ENCODE measurements at places on chromosomes 6 and 20.

DNA sequence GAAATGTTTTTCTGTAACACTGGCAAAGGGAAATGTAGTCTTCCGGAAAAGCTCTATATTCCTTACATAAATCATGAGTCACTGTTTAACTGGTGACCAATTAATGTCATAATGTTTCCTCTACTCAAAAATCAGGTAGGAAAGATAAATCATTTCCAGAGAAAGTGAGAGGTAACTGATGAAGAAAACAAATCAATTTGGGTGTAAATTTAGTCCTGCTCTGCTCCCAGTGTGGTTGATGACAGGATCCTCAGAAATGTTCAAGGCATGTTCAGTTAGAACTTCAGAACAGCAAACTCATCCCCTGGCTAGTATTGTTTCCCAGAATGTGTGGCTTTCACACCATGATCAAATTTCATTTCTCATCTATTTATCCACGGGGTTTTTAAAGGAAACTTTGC lies 38.8 kb upstream of the SPACA1 start:
- DNase-seq = no peak

DNA sequence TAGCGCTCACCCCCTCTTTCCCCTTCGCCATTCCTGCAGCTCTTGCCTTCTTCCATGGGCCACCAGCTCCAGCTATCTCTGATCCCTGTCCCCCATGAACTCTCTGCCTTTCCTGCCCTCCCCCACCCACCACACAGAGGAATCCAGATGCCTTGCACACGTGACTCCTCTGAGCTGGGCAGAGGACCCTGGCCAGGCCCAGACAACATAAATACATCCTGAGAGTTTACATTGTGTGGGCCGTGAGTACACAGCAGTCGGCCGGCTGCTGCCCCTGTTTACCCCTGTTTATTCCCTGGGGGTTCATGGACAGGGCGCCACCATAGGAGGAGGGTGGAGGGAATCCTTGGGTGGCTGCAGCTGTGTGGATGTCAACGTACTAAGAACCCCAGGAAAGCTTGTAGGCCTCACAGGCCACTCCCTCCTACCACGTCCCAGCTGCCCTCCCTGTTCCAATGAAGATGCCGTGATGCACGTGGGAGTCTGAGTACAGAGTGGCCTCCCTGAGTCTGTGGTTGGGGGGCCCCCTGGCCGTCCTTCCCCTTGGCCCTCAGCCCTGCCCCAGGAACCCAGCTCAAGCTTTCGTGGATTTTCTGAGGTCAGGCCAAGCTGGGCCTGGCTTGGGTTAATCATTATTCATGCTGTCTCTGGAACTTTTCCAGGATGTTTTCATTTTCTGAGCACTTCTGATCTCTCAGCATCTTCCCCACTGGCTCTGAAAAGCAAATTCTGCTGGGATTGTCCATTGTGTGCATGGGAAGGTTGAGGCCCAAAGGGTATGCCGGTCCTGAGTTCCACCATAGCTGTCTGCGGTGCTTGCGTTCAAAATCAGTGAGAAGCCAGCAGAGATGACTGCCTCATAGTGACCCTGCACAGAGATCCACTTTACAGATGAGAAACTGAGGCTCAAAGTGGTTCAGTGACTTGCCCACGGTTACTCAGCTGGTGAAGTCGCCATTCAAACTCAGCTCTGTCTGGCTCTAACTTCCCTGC lies 136.3 kb downstream of the MRPL14 start:
- no peak for DNase-seq

GRCh38 chr6:158278004-158278403 lies 34.3 kb upstream of the TULP4 start:
- no peak for DNase-seq

DNA sequence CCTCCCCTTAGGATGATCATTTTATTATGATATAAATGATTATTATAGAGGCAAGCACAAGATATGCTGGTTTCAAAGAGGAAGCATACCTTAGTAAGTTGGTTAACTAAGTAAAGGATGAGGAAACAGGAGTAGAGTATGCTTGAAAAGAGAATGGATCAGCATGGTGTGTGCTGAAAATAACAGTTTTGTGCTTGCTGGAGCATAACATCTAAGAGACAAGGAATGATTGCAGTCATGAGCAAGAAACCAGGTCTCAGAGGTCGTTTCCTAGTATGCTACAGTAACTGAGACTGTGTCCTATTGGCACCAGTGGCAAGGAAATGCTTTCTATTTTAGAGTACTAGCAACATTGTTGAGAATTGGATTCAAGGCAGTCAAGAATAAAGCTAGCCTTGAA lies 34.1 kb downstream of the CDC40 start:
- no peak for DNase-seq

DNA sequence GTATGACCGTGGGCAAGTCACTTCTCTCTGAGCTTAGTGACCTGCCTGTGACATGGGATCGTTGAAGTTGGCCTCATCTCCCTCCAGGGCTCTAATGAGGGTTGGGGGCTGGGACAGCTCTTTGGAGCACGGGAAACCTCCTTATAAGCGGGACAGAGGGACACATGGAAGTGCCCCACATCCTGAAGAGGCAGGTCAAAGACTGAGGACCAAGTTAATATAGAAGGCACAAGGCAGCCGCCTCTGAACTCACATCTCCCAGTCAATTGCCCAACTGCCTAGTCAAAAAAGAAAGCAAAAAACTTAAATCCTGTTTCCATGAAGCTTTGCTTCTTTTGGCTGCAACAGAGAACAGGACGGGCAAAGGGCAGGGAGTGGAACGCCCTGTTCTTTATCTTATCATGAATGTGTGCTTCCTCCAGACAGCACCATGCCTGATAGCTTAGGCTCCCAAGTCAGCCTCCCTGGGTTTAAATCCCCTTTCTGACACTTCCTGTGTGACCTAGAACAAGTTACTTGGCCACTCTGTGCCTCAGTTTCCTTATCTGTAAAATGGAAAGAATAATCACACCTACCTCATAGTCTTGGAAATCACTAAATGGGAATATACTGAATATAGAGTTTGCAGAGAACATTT lies 27.1 kb downstream of the LBP start:
- DNase-seq = peak; percentile 5

DNA sequence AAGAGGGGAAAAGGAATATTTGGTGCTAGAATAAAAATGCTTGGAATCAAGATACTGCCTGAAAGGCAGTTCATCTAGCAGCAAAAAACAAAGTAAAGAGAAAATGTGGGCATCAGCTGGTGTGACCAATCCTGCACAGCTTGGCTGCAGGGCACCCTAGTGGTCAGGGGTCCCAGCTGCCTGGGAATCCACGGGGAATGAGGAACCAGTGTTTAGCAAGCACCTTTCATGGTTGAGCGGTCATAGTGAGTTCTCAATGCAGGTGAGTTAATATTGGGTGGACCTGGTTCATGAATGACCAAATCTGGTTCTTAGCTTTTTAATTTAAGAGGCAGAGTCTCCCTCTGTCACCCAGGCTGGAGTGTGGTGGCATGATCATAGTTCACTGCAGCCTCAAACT lies 53.3 kb downstream of the CAP2 start:
- DNase-seq = no peak

GRCh38 chr6:71383901-71384489 lies 95.4 kb downstream of the OGFRL1 start:
- DNase-seq = no peak

DNA sequence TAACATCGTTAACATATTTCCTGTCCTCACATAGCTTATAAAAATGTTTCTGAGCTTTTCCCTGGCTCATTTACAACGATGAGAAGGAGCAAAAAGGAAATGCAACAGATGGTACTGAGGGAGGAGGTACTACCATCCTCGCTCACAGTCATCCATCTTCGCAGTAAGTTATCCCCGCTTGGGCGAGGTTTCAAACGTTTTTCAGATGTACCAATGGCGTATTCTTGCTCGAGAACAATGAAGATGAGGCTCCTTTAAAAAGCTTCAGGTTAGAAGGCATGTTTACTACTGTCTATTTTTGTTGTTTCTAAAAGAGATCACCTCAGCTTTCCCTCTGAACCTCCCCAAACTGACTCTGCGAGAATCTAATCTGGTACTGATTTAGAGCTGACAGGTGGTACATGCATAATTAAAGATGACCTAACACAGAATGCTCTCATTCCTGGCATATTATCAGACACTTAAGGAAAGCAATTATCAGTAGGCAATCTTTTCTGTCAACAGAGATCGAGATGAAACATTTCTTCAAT lies 178.7 kb downstream of the GJA10 start:
- DNase-seq = no peak

- no peak for DNase-seq
These were observed 42.0 kb upstream of the IRF4 start for GRCh38 chr6:349491-349921.

- DNase-seq = no peak
These were observed 169.0 kb downstream of the UST start for GRCh38 chr6:148915810-148916209.

- DNase-seq = no peak
These were observed 112.2 kb upstream of the GRIK2 start for GRCh38 chr6:101281266-101281665.

DNA sequence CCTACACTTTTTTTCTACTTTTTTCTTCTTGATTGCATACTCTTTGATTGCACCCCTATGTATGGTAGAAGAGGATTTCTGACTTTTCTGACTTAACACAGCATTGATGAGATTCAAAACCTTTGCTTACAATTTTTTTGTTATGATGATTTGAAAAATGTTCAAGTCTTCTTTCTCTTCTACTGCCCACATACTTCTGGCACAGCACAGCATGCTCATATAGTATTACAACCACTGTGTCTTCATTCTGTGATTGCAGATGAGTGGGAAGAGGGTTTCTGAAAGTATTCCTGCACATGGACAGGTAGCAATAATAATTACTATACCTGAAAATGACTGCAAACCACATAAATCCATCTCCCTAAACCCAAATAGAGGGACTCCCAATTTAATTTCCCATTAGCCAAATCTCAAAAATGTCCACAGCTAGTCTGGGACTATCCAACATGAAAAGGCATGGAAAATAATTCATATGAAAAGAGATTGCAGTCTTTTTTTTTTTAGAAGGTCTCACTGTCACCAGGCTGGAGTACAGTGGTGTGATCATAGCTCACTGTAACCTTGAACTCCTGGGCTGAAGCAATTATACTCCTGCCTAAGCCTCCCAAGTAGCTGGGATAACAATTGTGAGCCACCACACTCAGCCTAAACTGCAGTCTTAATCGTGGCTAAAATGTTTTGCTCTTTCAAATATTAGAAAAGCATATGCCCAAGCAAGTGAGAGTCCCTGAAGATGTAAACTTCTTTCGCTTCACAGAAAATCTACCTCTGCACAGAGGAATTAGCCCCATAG lies 15.9 kb upstream of the TENT5A start:
- no peak for DNase-seq

GRCh38 chr6:6217855-6218758 lies 102.4 kb downstream of the F13A1 start:
- no peak for DNase-seq

- DNase-seq = no peak
These were observed 7.0 kb upstream of the PTPRA start for GRCh38 chr20:2866236-2866635.

- DNase-seq = peak; percentile 51
These were observed 26.7 kb downstream of the IYD start for GRCh38 chr6:150395388-150396009.

DNA sequence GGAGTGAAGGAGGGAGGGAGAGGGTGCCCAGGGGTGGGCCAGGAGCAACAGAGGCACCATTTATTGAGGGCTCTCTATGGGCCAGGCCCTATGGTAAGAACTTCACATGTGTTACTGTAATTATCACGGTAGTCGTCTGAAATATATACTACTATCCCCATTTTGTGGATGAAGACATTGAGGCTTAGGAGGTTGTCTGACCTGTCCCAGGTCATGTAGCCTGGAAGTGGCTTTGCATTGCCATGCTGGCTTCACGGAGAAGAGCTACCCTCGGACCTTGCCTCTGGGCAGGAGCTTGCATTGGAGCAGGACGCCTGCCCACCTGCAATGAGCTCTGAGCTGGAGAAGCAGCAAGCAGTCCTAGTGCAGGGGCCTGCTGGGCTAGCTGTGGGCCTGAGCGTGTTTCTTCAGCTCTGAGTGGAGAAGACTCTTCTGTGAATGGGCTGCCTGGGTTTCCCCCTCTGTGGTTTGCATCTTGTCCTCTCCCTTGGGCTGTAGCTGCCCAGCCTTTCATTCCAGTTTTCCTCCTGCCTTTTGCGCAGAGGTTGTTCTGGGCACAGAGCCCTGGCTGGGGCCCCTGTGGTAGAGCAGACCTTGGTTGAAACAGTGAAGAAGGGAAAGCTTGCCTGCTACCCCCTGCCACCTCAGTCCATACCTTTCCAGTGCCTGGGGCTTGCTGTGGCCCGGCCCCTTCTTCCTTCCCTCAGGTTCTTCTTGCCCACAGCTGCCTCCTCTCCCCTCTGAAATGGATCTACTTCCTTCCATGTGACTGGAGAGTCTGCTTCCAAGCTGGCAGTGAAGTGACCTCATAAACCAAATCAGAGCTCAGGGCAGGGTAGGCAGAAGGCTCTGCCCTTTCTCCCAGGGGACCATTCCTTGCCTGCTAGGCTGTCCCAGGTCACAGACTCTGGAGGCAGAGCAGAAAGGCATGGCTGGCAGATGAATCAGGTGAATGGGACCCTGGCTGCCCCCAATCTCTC lies 24.1 kb upstream of the SRF start:
- DNase-seq = no peak

DNA sequence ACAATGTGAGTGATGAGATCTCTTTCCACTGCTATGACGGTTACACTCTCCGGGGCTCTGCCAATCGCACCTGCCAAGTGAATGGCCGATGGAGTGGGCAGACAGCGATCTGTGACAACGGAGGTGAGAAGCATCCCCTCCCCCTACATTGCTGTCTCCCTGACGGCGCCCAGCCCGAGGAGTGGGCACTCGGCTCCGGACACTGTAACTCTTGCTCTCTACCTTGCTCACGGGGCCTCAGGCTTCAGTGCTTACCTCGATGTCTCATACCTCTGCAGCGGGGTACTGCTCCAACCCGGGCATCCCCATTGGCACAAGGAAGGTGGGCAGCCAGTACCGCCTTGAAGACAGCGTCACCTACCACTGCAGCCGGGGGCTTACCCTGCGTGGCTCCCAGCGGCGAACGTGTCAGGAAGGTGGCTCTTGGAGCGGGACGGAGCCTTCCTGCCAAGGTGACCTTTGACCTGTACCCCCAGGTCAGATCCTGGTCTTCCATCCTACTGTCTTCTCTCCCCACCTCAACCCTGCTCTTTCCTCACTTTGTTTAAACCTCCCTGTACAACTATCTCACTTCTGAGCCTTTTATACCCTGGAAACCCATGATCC lies 1.3 kb downstream of the CFB start:
- DNase-seq = no peak

DNA sequence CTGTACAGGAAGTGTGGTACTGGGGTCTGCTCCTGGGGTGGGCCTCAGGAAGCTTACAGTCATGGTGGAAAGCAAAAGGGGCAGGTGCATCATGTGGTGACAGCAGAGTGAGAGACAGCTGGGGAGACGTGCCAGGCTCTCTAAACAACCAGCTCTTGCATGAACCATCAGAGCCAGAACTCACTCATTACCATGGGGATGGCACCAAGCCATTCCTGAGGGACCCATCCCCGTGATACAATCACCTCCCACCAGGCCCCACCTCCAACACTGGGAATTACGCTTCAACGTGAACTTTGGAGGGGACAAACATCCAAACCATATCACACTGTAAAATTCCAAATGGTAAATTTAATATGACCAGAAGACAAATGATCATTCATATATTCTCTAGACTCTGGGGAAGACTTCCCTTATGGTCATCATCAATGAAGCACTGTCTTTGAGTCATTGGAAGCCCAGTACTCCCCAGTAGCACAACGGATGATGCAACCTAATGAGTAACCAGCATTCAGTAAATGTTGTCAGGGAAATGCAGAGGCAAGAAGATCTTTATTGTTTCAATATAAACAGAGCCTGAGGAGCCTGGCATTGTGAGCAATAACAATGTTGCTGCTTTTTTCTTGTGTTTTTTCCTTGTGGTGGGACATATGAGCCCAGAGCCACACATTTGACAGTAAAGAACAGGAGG lies 48.2 kb upstream of the RALY start:
- DNase-seq = peak; percentile 67

GRCh38 chr20:59817846-59818615 lies 115.4 kb downstream of the SYCP2 start:
- DNase-seq = no peak
